Stimulated activated CD8-positive, alpha-beta memory T cell treated with anti-CD3 and anti-CD28 coated beads, Interleukin-15, amount 100 ng/mL, for 1 hour (primary cell): ENCODE measurements at places on chromosomes 4 and X.

GRCh38 chr4:5019274-5019673 lies at the start of gene CYTL1:
Gene CYTL1 (minus strand): TSS chr4:5019458. CDS start chr4:5019445, 13 bp downstream.
- DNase-seq = no peak

DNA sequence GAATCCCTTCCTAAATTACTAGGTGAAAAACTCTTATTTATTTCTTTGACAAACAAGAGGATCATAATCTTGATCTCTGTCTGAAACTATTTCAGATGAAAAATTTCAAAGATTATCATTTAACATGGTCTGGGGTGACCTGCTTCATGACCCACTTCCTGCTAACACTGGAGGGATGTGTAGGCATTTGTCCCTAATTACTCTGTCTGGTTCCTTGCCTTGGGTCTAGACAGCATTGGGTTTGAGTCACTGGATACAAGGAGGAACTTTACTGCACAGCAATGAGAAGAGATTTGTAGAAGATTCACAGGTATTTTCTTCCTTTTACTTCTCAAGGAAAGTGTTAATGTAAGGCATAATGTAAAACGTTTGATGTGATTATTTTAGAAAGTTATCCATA lies 67.9 kb downstream of the LEF1 start:
- no peak for DNase-seq

DNA sequence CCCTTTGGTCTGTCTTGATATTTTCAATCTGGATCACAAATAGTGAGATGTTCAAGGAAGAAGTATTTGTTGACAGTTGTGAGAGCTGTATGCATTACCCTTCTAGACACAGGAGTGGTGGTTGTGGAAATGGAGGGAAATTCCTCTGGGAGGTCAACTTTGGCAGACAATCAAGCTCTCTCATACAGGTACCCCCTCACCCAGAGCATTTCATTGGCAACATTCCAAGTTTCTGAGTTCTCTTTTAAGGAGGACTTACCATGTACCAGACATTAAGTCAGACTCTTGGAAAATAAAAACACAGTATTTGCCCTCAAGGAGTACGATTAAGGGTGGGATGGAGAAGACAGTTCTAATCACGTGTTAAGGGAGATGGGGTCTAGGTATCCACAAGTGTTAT lies 45.3 kb downstream of the KLHL15 start:
- DNase-seq = no peak

DNA sequence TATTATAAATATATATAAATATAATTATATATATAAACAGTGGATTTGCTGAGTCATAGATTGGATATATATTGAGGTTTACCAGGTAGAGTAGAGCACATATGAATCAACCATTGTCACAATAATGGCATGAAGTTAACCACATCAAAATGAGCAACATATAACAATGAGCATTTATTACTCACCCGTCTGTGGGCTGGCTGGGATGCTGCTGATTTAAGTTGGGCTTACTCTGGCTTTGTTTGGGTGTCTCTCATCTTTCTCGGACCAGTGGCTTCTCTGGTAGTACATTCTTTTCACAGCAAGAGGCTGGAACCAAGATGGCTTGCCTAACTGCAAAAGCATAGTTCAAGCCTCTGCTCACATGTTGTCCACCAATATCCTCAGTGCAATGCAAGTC lies 111.7 kb upstream of the TAPT1 start:
- DNase-seq = no peak

GRCh38 chr4:184668511-184669114 lies 19.1 kb downstream of the PRIMPOL start:
- no peak for DNase-seq

GRCh38 chrX:49286581-49286980 lies 16.9 kb upstream of the GAGE10 start:
- no peak for DNase-seq

GRCh38 chrX:7202206-7202605 lies 54.3 kb upstream of the PUDP start:
- DNase-seq = no peak

DNA sequence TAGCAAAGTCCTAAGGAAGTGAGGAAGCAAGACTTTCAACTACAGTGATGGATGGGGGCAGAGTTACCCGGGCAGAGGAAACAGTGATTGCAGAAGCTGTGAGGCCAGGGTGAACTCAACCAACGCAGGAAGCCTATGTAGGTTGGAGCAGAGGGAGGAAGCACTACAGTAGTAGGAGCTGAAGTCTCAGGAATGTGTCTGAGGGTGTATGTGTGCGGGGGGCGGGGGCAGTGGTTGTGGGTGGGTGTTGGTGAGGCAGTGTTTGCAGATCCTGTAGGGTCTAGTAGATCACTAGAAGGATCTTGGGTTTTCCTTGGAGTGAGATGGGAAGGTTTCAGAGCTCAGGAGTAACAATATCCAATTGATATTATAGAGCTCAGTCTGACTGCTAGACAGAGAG lies 9.9 kb upstream of the MID1 start:
- DNase-seq = no peak

DNA sequence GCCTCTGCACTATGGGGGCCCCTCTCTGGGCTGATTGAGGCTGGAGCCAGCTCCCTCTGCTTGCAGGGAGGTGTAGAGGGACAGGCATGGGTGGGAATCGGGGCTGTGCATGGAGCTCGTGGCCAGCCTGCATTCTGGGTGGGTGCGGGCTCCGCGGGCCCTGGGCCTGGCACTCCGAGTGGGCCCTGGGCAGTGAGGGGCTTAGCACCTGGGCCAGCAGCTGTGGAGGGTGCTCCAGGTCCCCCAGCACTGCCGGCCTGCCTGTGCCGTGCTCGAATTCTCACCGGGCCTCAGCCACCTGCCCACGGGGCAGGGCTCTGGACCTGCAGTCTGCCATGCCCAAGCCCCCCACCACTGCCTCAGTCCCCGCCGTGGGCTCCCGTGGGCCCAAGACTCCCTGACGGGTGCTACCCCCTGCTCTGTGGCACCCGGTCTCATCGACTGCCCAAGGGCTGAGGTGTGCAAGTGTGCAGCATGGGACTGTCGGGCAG lies 681.2 kb downstream of the PDHA2 start:
- no peak for DNase-seq

GRCh38 chrX:138945219-138945618 lies 233.7 kb upstream of the FGF13 start:
- DNase-seq = no peak

- no peak for DNase-seq
These were observed 31.5 kb upstream of the GTPBP6 start for GRCh38 chrX:350148-350533.

GRCh38 chrX:68920561-68920960 lies 91.7 kb downstream of the EFNB1 start:
- DNase-seq = no peak

- no peak for DNase-seq
These were observed 25.5 kb downstream of the ZNF330 start for GRCh38 chr4:141246243-141246642.

GRCh38 chrX:38066934-38067333 lies 60.6 kb downstream of the SYTL5 start:
- no peak for DNase-seq

DNA sequence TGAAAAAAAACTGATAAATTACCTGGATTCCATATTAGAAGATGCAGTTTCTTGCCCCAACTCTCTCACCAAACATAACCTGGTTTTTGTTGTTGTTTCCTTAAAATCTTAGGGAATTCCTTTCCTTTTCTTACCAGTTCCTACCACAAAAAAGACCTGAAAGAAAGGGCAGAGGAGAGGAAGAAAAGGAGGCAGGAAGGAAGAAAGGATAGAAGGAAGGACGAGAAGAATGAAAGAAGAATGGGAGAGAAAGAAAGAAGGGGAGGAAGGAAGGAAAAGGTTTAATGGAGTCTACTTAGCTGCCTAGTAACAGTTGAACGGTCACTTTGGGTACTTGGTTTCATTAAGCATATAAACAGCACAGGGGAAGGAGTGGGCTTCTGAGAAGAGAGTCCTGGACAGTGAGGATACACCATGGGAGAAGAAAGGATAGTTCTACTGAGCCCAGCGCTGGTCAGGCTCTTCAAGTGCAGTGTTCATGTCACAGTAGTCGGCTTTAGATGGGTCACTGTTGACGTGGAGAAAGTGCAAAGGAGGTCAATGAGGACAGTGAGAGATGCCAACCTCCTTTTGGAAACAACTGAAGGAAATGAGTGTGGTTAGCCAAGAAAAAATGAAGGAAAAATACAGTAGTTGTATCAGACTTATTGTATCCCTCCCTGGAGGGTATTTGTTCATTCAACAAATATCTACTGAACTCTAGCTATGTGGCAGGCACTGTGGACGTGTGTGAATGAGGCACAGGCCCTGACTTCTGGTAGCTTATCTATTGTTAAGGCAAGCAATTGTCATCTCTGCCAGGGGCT lies 1.1 kb upstream of the CHIC2 start:
- no peak for DNase-seq

- no peak for DNase-seq
These were observed 144.6 kb upstream of the KIT start for GRCh38 chr4:54513204-54513603.

DNA sequence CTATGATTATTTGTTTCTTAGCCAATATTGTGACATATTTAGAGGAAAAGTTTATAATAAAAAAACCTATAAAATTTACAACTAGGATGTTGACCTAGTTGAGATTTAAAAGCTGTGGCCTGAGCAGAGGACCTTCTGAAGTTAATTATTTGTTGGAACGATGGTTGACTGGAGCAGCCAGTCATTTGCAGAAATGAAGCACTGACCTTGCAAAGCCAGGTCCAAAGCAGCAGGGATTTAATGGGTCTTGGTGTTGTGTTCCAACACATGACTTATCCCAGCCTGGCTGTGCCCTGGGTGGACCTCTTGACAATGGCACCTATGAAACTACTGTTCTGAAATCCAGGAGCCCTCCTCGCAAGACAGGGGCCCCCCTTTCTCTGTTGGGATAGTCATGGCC lies 235.2 kb downstream of the FRAS1 start:
- no peak for DNase-seq

DNA sequence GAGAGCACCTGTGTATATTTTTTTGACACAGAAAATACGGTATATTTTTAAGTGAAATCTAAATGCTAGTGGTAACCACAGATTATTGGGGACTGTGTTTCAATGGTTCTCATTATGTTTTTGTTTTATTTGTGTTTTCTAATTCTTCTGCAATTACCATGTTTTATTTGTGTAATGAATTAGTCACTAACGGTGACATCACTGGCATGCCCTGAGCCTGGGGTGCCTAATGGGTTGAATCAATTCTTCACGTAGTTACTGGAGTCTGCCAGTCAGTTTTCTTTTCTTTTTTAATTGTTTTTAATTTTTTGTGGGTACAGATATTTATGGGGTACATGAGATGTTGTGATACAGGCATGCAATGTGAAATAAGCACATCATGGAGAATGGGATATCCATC lies 168.8 kb downstream of the RELL1 start:
- no peak for DNase-seq

DNA sequence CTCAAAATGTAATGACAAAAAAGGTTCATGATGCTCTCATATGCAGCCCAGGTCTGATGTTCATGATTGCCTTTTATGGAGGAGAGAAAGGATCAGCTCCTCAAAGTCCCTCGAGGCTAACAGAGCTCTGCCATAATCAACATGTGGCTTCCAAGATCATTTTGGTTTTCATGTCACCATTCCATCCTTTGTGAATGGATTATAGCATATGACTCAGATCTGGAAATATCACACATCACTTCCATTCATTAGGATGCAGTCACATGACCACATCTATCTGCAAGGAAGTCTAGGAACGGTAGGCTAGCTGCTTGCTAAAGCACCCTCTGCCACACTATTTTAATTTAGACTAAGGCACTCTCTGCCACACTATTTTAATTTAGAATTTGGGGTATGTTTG lies 77.6 kb downstream of the COX18 start:
- no peak for DNase-seq

- no peak for DNase-seq
These were observed 72.4 kb upstream of the MSANTD1 start for GRCh38 chr4:3176367-3177229.

GRCh38 chr4:176271749-176272148 lies 2.7 kb upstream of the ASB5 start:
- no peak for DNase-seq

DNA sequence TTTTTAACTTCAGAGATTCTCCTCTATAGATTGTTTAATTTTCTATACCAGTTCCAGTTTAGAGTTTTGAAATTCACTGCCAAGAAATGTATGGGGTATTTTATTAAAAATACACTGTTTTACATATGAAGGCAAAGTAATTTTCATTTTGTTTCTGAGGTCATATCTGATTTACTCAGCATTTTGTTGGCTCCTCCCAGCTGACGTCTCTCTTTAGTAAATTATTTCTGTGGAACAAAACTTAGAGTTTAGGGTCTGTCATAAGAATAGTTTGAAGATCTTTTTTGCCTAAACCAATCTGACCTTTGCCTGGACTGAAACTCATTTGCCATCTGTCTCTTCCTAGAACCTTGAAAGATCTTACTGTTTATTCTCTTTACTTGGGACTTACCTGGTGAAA lies 16.9 kb downstream of the FNIP2 start:
- DNase-seq = no peak

DNA sequence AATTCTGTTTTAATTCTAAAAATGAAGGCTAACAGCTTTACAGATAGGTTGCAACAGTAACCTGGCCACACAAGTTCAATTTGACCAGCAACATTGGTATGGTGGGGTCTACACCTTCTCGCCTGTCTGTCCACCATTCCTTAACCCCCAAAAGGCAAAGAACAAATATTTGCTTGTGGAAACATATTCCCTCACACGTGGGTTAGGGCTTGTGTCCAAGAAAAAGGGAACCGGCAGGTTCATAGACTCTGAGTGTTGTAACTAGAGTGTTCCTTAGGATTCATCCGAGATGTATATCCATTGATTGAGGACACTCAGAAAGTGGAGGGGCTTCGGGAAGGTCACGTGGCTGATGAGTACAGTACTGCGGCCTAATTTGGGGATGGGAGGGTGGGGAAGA lies 54.1 kb downstream of the C4orf51 start:
- DNase-seq = no peak

DNA sequence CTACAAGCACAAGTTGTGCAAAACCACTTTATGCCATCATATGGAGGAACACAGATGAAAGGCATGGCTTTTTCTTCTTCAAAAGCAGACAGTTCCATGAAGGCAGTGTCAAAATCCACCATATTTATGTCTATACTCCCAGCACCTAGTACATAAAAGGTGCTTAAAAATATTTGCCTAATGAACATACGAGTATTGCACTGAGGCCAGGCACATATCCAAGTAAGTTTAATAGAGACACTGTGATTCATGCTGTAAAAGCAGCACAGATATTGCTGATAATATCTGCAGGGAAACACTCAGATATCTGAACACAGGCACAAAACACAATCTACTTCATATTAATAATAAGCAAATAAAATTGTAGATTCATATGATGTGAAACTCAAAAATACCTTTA lies 48.1 kb upstream of the CXCL8 start:
- no peak for DNase-seq

GRCh38 chrX:155682834-155683233 lies 70.1 kb upstream of the TMLHE start:
- no peak for DNase-seq

DNA sequence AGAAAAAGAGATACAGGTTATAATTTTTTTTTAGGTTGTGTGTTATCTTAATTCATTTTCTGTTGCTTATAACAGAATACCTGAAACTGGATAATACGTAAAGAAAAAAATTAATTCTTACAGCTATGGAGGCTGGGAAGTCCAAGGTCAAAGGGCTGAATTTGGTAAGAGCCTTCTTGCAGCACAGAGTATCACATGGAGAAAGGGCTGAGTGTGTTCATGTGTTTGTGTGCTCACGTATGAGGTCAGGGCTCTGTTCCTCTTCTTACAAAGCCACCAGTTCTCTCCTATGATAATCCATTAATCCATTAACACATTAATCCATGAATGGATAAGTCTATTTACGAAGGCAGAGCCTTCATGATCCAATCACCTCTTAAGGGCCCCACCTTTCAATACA lies 8.6 kb upstream of the RAB28 start:
- DNase-seq = no peak
